ENCODE measurements at places on chromosomes 11 and 22.

- no peak for DNase-seq
Measured at GRCh38 chr11:70567680-70568034, 169.3 kb downstream of the CTTN start.

GRCh38 chr11:4544891-4545290 lies at the start of gene OR52M1:
TSS of gene OR52M1 (plus strand) at chr11:4545191. CDS start at chr11:4545191, 0 bp downstream.
- DNase-seq = no peak

DNA sequence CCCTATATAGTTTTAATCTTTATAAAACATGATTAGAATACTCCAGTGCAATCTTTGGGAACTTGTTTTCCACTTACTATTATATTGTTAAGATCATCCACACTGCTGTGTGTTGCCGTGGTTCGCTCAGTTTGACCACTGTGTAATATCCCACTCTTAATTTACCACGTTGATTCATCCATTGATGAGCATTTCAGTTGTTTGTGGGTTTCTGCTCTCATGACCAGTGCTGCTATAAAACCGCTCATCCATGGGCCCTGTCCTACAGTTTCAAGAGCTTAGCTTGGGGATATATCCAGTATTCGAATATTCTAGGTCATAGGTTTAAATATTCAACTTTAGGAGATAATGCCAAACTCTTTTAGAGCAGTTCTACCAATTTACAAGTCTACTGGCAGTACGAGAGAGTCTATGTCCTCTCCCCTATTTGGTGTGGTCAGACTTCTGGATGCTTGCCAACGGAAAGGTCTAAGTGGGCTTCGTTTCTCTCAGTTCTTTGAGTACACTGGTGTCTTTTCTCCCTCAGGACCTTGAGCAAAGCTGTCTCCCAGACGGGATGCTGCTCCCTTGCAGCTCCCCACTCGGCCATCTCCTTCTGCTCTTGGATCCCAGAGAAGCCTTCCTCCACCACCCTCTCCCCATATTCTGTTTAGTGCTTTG lies 94.9 kb upstream of the ALX4 start:
- no peak for DNase-seq

GRCh38 chr11:85423316-85423715 lies 203.8 kb downstream of the DLG2 start:
- no peak for DNase-seq

DNA sequence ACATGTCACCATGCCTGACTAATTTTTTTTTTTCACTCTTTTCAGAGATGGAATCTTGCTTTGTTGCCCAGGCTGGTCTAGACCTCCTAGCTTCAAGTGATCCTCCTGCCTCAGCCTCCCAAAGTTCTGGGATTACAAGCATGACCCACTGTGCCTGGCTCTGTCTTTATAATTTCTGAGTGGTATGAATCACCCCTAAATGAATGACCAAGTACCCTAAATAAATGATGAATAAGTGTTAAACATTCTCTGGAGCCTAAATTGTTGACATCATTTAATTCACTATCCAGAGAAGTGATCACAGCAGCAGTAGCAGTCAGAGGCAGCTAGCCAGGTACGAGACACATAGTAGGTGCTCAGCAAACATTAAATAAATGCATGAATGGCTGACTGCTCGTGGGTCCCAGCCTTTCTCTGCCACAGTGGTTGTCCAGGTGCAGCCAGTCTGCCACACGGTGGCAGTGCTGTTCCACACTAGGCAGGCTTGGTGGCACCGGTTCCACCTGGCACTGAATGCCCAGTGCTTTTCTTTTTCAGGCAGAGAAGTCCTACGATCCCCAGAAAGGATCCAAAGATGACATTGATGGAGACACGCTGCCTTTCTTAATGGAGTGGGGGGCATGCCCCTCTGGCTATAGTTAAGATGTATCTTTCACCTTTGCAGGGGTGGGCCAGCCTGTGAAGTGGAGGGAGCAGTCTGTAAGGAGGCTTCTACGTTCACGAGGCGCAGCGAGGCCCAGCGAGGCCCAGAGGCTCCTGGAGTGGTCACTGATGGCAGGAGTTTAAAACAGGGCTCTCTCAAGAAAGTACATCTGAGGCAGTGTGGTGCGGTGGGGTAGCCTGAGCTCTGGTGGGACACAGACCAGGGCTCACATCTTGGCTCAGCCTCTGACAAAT lies 8.7 kb upstream of the TTC12 start:
- DNase-seq = no peak

Measured in esophagus squamous epithelium (tissue), 5 donors.